Activated CD8-positive, alpha-beta memory T cell treated with anti-CD3 and anti-CD28 coated beads for 4 hours (primary cell): ENCODE measurements at places on chromosomes 5 and 9.
A peak's percentile ranks its signal among the peaks of the same experiment; 100 is the strongest.

GRCh38 chr5:177356746-177357145 lies 978 bp upstream of the RGS14 start:
- DNase-seq, result no peak

DNA sequence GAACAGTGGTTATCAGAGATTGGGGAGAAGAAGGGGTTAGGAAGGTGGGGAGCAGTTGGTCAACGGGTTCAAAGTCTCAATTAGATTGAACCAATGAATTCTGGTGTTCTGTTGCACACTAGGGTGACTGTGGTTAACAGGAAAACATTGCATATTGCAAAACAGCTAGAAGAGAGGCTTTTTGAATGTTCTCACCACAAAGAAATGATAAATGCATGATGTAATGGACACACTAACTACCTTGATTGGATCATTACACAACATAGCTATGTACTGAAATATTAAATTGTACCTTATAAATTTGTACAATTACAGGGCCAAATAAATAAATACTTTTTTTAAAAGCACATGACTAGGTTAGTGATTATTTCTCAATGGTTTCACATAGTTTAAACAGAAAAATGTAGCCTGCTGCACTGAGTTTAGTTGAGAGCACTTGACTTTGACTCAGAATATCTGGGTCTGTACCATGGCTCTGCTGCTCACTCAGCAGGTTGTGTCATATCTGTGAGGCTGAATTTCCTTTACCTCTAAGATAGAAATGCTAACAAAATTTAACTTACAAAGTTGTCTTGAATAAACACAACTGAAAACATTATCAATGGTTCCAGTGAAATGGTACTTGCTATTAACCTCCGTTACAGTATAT lies 30.4 kb downstream of the NUDT12 start:
- DNase-seq, result no peak

DNA sequence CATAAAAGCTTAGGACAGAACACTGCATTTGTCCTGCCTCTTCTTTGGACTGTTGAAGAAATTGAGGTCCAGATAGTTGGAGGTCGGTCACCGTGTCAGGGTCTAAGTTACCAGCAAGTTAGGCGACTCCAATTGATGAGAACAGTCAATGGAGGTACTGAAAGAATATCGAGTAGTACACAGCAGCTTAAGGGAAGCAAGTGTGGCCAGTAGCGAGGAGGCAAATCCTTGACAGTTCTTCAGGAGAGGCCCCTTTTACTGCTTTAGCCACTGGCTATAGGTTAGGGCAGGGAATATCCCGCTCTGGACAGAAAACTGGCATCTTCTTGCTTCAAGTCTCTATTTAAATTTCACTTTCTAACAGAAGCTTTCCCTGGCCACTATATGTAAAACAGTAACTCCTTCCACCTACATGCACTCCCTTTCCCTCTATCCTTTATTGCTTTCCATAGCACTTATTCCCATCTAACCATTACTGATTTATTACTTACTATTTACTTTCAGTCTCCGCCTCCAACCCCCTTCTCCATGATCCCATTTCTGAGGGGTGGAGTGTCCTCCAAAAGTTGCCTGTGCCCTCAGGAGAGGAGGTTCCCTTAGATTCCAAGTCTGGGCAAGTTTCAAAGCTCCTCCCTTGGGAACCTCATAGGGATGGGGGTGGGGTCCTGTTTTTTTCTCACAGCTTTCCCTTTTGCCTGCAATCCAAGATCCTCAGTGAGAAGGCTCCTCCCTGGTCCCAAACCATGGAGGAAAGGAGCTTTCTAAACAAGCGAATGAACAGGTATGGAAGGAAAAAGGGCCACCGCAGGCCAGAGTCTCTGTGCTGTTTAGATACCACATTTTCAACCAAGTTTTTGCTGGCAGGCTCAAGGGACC lies 4.1 kb upstream of the PRDM6 start:
- no peak for DNase-seq

DNA sequence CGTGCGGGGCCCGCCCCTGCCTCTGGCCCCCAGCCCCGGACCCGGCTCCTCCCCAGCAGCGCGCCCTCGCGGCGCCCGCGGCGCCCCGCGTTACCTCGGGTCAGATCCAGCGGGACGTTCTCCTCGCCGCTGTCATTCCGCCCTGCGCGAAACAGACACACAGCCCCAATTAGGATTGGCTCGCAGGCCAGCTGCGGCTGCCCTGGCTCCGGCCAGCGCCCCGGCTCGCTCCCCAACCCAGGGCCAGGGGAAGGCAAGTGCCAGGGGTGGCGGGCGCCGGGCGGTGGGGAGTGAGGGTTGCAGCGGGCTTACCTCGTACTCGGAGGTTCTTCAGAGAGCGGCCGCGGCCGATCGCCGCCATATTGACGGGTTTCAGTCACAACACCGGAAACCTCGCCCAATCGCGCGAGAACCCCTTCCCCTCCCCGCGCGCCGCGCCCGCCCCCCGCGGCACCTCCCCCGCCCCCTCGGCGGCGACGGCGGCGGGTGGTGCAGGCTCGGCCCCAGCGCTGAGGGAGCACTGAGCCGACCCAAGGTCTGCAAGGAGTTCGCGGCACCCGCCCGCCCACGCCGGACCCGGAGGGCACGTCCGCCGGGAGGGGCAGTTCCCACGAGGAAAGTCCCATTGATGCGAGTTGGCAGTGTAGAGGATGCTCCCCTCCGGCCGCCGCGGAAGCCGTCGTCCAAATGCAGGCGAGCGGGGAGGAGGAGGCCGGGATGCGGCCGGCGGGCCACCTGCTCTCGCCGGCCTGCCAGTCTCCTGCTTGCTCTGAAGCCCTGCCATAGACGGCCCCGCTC lies at the start of gene RICTOR:
Gene RICTOR, minus strand, starts transcription at position 383 of the 798 bp plus-strand sequence. Its CDS starts 22 bp downstream, at position 361.
- peak; percentile 80 for DNase-seq

DNA sequence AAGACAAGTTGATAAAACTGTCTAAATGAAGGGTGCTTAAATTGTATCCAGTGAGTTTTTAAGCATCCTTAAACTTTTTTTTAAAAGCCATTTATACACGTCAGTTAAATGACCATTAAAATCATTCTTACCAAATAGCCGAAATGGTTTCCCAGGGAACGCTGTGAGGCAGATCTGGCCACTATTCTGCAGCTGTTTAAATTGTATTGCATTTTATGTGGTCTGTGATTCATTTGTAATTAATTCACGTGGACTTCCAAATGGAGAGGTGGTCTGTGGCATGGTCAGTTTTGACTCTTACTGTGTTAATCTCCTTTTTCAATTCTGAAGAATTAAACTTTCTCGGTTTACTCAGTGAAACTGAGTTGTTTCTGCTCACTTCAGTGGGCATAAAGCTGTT lies 113.7 kb upstream of the OTULINL start:
- DNase-seq, result no peak

DNA sequence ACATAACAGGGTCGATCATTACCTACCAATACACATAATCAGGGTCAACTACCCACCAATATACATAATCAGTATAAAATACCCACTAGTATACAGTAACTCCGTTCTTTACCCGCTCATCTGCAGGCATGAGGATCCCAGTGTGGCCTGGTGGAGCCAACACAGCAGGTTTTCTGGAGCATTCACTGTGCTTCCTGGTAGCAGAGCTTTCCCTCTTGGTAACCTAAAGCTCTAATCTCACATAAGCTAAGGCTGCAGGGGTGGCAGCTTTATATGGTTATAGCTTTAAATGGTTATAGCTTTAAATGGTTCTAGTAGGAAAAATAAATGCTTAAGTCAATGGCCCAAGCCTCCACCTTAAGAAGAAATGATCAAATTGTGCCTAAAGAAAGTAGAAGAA lies 11.9 kb downstream of the LCN1 start:
- DNase-seq, result no peak

DNA sequence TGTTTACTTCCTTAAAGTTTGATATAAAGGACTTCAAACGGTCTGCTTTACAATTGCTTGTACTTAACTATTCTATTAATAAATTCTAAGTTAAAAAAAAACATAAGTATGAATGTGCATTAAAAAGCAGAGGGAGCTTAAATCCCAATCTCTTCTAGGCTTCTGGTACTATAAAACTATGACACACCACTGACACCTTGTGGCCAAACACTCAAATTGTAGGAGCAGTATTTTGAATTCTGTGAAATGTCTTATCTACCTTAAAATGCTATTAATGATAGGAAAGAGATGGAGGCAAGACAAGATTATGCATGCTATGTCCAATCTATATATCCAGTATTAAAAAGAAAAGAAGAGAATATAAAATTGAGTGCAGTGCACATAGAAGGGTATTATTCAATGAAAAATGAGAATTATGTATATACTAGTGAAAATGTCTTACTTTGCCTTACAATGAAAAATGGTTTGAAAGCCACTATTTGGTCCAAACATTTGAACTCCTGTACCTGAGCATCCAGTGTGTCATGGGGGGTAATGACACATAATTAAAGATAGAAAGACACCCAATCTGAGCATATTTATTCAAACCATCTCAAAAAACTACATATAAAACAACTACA lies 87.6 kb downstream of the ERP44 start:
- no peak for DNase-seq

DNA sequence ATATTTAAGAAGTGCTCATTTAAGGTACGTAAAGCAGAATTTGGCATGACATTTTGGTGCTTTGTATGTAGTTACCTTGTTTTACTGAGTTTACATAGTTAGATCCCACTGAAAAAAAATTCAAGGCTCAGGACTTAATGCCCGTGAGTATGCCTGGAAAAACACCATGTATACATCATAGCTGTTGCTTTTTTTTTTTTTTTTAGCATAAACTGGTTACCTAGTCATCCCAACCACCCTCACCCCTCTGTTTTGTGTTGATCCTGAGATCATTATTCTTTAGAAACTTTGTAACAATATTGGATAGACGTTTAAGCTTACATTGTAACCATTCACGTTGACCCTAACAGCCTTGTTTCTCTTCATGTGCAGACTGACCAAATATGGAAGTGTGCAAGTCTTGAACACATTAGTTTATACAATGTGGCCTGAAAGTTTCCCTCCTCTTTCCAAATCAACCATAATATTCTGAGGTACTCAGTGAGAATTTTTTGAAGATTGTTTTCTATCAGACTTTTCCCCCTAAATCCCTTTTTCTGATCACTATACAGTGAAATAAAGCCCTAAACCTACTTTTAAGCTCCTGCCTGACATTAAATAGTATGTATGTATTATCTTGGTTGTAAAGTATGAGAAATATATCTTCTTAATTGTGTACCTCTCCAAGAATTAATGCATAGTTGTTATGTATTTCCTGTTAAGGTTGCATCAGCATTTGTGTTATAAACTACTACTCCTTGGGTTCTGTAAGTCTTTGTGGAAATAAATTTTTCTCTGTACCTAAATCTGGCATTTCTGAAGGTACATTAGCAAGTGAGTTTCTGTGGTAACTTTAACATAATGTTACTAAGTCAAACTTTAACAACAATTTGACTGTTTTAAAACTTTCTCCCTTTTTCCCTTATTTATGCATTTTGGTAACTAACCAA lies 4.4 kb downstream of the RABGAP1 start:
- DNase-seq, result no peak

GRCh38 chr9:21969011-21969940 lies 24.9 kb downstream of the CDKN2A start:
- DNase-seq, result no peak

DNA sequence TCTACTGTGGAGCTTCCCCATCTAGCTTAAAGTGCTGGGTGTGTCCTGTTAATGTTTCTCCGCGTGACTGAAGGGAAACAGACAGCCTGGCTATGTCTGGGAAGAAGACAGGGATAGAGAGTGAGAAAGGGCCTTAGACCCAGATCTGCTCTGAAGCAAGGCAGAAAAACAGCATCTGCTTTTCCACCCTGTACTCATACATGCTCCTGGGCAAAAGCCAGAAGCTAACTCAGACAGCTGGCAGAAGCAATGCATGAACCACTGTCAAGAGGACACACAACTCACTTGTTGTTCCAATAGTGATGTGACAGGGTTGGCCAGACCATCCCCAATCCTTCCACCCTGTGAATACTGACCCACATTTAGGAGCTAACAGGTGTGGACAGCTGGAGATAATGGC lies 63.3 kb downstream of the DPYSL3 start:
- DNase-seq, result no peak

- DNase-seq, result no peak
Measured at GRCh38 chr9:38213631-38214299, 144.7 kb upstream of the SHB start.

DNA sequence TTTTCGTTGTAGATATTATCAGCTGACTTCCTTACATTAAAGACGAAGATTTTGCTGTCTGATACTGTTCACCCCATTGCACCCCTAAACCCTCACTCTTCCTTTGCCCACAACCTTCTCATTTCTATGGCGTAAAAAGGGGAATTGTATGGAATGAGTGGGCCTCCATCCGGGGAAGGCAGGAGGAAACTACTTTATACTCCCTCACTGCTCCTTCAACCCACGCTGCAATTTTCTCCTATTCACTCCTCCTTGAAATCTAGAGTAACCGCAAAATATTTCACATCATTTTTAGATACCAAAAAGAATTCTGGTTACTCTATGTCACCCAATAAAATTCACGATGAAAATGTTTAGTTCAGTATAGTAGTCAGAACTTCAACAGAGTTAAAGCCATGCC lies 330.8 kb downstream of the DIRAS2 start:
- no peak for DNase-seq

DNA sequence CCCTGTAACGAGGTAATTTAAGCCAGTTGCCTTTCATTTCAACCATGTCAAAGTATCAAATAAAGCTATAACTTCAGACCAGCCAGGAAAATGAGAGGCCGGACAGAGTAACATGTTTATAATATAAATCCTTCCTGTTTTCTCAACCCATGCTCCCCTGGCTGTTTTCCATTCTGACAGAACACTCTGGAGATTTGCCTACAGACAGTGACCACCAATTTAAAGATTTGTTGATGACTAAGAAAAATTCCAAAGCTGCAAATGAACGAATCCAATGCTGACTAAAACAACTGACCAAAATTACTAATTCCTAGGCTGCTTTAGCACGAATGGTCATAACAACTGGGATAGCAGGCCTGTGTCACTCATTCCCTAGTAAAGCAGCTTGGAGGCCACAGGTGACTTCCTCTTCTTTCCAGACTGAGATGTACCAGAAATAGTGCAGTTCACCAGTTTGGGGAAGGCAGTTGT lies 141.4 kb downstream of the AOPEP start:
- DNase-seq, result no peak

DNA sequence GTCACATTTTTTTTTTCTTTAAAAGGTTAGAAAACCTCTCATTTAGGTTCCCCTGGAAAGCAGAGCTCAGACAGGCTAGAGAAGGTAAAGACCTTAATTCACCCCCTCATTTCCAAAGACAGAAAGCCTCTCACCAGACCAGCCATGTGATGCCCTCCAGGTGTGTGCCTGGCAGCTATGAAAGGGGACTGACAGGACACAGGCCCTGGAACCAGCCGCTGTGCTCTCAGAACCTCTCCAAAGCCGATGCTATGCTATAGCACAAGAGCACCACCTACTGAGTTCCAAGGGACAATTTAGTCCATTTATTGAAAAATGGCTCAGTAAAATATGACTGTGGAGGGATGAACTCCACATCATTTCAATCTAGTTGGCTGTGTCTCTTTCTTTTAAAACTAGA lies 48.8 kb downstream of the FANCC start:
- DNase-seq, result no peak
